ENCODE measurements at places on chromosomes 11 and 22.

DNA sequence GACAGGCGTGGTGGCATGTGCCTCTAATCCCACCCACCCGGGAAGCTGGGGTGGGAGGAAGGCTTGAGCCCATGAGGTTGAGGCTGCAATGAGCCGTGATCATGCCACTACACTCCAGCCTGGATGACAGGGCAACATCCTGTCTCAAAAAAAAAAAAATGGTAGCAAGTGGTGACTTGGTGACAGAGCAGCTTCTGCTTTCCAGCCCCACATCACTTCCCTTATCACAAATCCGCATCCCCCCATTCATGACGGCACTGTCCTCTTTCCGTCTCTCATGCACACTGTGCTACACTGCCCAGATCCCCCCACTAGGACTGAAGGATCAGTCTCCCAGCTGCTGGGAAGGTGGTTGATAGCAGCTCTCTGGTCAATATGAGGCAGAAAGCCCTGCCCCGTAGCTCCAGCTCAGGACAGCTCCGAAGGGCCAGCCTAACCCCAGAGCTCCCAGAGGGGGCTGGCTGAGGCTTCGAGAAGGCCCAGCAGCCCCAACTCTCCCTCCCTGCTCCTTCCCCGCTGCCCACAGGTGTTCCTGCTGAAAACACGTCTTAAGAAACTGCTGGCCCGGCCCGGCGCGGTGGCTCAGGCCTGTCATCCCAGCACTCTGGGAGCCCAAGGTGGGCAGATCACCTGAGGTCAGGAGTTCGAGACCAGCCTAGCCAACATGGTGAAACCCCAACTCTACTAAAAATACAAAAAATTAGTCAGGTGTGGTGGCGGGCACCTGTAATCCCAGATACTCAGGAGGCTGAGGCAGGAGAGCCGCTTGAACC, 15.9 kb downstream of the PGA5 start:
- no peak for DNase-seq

GRCh38 chr11:120667281-120667680, 155.7 kb downstream of the GRIK4 start:
- DNase-seq: no peak

DNA sequence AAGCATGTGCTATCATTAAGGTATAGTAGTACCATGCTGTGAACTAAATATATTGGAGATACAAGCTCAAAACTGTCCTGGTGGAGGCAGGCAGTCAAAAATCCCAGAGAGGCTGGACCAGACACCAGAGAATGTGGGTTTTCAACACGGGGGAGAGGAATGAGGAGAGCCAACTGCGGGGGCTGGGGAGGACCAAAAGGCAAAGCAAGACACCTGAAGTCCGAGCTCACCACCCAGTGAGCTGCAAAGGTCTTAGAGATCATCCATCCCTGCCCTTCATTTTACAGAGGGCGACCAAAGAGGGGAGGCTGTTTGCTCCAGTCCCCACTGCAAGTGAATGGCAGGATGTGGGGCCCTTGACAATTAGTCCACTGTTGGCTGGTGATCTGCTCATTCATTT, 10.0 kb downstream of the RIBC2 start:
- DNase-seq: no peak

DNA sequence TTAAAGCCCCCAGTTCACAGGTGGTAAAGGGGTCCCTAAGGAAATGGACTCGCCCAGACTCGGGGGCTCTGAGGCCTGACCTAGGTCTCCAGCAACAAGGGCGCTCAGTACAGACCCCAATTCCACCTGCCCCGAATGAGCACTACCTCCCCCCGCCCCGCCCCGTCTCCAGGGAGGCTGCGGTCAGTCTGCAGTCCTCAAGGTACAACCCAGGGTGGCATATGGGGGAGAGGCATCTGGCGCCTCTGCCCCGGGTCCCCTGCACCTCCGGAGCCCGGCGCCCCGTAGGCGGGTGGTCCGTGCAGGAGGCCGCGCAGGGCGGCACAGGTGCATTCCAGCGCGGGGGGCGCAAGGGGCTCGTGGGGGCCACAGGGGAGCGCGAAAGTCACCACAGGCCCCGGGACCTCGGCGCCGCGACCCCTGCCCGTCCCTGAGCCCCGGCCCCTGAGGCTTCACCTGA, 361 bp downstream of the CTSD start:
- no peak for DNase-seq

DNA sequence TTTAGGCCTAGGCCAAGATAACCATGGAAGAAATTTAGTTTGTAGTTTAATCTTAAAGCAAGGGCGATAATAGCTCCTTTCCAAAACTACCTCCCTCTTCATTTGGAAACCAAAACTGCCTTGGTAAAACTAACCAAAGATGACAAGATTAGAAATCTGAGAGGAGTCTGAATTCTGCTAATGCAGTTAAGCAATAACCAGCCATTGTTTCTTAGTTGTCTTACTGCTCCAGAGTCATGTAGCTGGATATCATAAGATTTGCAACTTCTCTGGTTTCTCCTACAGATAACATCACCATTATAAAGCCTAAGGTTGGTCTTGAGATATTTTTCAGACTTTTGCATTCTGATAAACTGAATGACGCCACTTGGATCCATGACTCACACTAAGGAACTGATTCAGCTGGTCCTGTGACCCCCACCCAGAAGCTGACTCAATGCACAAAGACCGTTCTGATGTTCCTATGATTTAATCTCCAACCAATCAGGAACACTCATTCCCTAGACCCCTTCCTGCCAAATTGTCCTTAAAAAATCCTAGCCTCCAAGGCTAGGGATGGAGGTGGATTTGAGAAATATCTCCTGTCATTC, 200.8 kb downstream of the LUZP2 start:
- DNase-seq: no peak

DNA sequence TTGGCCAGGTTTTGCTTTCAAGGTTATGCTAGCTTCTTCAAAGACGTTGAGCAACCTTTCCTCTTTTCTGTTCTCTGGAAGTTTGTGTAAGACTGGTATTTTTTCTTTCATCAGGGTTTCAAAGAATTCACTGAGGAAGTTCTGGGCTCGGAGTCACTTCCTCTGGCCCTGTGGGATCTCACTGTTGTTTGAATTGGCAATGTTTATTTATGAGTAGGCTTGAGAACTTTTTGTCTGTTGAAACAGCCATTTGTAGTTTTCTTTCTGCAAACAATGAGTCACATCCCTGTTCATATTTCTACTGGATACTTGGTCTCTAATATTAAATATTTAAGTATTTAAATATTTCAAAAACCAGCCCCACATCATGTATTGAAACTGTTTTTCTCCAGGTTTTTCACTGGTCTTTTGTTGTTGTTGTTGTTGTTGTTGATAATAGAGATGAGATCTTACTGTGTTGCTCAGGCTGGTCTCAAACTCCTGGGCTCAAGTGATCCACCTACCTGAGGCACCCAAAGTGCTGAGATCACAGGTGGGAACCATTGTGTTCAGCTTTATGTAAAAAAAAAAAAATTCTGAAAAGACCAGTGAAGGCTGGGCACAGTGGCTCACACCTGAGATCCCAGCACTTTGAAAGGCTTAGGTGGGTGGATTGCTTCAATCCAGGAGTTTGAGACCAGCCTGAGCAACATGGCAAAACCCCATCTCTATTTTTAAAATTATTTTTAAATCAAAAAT, 26.9 kb downstream of the SUSD2 start:
- DNase-seq: no peak

DNA sequence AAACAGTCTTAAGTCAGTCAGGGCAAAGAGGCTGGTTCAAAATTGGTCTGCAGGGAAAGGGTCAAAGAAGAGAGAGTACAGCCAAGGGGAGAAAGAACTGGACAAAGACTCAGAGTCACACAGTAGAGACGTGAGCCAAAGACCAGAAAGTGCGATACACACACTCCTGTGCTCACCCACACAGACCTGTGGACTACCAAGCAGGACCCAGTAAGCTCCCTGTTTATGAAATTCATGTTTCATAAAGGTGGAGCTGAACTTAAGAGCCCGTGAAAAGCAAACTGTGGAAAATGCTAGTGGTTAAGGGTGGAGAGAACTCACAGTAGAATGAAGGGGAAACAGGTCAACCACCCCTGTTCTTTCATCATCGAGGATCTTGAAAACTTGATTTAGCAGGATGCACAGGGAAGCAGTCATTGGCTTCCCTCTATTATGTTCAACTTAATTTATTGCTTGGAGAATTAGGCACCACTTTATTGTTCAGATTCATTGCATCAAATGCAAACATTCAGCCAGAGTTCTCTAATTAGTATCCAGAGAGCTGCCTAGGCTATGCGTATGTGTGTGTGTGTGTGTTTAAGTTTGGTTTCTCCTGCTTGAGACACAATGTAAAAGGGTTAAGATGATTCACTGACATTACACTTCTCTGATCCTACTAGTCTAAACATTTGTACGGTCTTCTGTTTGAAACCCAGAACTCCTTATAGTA, 160.9 kb upstream of the MTMR2 start:
- DNase-seq: no peak

- DNase-seq: no peak
Measured at GRCh38 chr11:84526250-84526649, 1100.9 kb downstream of the DLG2 start.

DNA sequence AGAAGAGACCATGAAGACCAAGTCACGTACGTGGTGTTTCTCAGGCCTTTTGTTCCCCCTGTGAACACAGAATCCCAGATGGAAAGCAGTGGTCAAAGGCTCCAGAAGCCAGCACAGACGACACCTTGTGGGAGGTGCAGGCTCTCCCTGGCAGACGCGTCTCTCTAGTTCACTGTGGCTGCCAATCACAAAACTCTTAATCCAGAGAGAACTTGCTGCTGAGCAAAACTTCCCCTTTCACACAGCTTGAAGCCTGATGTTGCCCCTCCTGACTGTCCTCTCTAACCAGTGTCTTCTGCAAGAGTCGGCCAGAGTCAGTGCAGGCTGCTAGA, 67.1 kb downstream of the PIWIL3 start:
- no peak for DNase-seq

DNA sequence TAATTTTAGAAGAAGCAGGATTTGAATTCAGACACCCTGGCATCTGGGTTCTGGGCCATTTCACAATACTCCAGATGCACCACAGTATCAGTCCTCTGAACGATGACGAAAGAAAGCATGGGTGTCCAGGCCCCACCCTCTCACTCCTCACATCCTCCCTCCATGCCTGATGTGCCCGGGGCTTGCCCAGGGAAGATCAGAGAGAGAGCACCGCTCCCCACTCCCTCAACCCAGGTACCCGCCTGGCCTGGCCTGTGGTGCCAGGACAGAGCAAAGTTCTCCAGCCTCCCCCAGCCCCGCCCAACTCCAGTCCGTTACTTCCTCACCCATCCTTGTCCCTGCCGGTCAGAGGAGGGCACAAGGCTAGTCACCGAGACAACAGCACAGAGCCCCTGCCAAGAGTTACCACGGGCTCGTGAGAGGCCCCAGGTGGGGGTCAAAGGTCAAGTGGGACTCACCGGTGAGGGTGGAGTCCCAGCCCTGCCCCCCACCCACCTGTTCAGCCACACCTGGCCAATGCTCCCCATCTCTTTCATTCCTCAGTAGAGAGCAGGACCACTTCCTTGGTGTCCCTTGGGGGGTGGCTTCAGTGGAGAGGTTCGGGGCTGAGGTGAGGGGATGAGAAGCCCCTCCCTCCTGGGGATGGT, 8.1 kb downstream of the BCL9L start:
- DNase-seq: no peak

GRCh38 chr22:27918341-27919221, 475 bp downstream of the PITPNB start:
- DNase-seq: peak; percentile 45

GRCh38 chr11:7253800-7254199, 2.1 kb downstream of the SYT9 start:
- no peak for DNase-seq

- DNase-seq: peak; percentile 30
Measured at GRCh38 chr22:43824724-43825420, 12.8 kb upstream of the EFCAB6 start.

DNA sequence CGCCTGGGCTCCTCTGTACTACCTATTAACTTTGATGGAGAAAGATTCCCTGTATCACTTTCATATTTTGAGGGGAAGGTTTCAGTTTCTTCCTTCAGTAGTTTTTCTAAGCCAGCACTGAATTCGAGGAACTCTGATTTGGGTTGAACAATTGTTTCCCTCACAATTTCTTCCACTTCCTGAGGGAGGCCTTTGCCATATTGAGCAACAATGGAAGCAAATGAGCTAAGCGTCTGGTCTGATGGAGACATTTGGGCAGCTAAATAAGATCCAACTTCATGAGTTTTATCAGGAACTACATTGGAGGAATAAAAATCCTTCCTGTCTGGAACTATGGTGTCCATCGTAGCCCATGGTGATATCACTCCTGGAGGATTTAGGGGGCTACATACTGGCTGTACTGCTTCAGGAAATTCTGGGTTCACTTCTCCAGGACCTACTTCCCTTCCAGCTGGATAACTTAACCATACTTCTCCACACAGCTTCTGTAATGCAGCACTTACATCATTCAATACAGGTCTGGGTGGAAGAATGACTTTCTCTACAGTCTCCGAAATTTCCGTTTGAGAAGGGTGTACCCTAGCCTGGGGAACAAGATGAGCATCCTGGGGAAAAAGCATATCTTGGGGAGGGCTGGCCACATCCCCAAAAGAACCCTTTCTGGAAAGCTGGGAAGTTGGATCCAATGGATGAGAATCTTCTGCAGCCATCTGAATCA, 38.9 kb upstream of the CCDC89 start:
- DNase-seq: no peak

DNA sequence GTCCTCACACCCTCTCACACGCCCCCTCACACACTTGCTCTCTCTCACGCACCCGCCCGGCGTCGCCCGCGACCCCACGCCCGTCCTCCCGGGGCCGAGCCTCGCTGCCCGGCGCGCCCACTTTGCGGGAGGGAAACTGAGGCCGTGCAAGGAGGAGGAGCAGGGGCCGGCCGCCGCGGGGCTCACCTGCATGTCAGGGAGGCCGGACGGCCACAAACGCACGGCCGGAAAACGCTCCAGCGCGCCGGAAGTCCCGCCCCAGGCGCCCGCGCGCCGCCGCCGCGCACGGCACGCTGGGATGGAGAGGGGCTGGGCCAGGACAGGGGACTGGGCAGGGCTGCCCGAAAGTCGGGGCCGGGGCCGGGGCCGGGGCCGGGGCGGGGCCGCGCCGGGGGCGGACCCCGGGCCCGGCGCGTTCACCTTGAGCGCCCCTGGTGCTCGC, at the start of gene CHID1:
TSS of gene CHID1 (minus strand) at position 222 of the 442 bp plus-strand sequence. CDS start 5,994 bp downstream, outside the sequence.
- DNase-seq: peak; percentile 82

- no peak for DNase-seq
Measured at GRCh38 chr11:133508468-133508867, 23.8 kb downstream of the OPCML start.

GRCh38 chr11:63705526-63705925, 24.2 kb downstream of the RTN3 start:
- DNase-seq: no peak

- no peak for DNase-seq
Measured at GRCh38 chr11:77966338-77966737, 28.1 kb downstream of the INTS4 start.

- DNase-seq: no peak
Measured at GRCh38 chr22:42366806-42367581, 65.2 kb downstream of the NFAM1 start.

GRCh38 chr11:33869481-33870422, 22.1 kb downstream of the LMO2 start:
- DNase-seq: no peak

DNA sequence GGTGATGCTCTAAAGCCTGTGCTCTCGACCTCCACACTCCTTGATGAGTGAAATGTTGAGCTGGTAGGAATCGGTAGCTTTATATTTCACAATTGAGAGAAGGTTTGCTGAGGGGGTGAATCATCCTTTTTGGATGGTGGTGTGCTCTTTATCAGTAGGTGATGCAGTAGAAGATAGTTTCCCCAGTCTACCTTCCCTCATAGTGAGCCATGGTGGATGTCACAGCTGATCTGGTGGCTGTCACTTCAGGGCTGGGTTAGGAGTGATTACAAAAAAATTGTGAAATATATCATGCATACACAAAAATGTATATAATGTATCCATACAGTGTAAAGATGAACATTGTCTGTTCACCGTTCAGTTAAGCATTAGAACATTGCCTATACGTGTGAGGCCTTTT, 105.3 kb downstream of the GRAMD1B start:
- DNase-seq: no peak
